Endothelial cell (in vitro differentiated cells): ENCODE measurements at places on chromosomes 2 and 18.

DNA sequence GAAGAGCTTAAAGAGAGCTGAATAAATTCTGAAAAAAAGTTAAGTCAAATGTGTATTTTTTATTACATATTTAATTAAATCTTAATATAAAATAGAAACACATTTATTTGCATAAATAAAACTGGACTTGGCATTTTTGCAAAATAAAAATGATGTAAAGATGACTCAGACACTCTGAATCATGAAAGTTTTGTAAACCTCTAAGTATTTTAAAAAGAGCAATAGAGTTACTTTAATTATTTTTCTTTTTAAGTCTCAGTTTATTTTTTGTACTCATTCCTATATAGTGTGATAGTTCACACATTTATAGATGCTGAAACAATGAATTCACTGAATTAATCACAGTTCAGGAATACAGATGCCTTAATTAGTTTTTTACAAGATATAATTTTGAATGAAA is 109.9 kb upstream of the DTNA start:
- no peaks in the 10 kb centered on the region for H3K27me3 ChIP-seq
- no peak for DNase-seq
- H3K27ac ChIP-seq: no peak overlapping the region
- no peaks in the 10 kb centered on the region for H3K36me3 ChIP-seq

DNA sequence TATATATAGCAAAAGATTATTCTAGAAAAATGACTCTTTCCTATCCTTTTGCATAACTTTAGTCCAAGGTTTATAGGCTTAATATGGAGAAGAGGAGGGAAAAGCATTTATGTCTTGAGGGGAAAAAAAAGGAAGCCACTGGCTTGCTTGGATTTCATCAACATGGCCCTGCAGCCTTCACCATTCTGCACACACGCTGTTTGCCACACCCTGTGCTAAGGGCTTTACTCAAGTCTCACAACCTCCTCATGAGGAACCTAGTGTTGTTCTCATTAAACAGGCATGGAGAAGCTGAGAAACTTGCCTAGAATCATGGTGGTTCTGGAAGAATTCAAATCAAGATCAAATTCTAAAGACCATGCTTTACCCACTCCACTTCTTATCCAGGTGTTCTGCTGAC is 117.3 kb upstream of the TTC39C start:
- no peaks in the 10 kb centered on the region for H3K36me3 ChIP-seq
- no peak overlapping the region for H3K4me3 ChIP-seq
- DNase-seq: no peak
- no peak overlapping the region for H3K27ac ChIP-seq

DNA sequence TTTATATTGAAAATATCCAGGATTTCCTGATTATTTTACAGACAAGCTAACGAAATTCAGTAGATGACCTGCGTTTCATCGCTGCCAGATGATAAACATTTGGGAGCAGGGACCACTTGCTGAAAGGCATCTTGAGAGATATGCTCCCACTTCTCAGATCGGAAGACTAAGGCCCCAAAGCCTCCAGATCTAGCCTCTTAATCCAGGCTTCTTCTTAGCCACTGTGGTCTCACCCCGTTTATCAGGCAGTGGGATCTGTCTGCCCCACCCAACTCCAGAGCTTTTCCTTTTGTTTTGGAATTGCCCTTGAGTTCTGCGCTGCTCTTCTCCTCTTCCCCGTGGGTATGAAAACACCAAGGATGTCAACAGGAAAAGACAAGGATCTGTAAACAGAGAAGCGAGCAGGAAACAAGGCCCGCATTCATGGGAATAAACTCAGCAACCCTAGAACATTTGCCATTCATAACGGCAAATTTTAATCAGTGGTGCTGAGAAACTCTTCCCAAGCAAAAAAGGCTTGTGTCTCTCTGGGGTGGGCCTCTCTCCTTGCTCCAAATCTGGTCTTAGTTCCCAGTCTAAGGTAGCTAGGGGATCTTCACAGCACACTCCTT is 21.4 kb downstream of the MYL12B start:
- peaks cover 1% of the 10 kb centered on the region for H3K27me3 ChIP-seq
- no peak for DNase-seq
- peaks cover 31% of the 10 kb centered on the region for H3K4me1 ChIP-seq

GRCh38 chr18:61569176-61569892 is 236.1 kb downstream of the CDH20 start:
- DNase-seq: no peak
- H3K4me3 ChIP-seq: no peak overlapping the region
- H3K4me1 ChIP-seq: no peaks in the 10 kb centered on the region
